ENCODE measurements at places on chromosomes 6 and 20.

- DNase-seq: no peak
Observed at GRCh38 chr6:153634416-153634815, 404.6 kb upstream of the OPRM1 start.

- DNase-seq: no peak
Observed at GRCh38 chr20:21325296-21325695, 22.2 kb downstream of the XRN2 start.

DNA sequence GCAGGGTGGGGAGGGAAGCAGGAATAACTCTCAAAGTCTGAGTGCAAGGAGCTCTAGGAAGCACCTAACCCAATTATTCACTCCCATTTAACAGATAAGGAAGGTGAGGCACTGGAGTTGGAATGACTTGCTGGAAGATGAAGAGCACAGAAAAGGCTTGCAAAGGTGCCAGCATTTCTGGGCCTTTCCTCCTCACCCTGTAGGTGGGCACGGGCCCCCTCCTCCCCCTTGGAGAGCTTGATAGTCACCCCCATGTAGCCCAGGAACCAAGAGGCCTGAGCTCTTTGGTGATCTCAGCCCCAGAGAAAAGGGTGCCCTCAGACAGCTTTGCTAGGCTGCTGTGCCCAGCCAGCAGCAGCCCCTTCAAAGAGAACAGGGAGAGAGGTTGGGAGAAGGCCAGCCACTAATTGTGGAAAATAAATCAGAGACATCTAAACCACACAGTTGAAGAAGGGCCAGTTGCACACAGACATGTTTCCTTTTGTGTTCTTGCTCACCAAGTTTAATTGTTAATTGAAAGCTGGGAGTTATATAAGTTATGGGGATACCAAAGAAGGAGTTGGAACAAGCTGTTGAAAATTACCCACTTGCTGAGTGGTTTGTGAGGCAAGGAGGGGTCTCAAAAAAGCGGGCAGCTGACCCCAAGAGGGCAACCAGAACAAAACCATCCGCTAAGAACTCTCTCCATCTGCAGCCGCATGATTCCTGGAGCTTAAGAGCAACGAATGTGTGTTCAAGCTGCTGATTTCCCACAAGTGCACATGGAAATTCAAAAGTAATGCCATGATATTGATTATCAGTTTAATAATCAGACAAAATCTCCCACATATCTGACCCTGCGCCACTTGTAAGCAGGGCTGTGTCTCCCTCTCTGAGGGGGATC, 77.0 kb downstream of the MRPL14 start:
- DNase-seq: no peak

- no peak for DNase-seq
Observed at GRCh38 chr6:139550361-139550760, 175.9 kb upstream of the CITED2 start.

- DNase-seq: no peak
Observed at GRCh38 chr20:47927944-47928343, 142.7 kb upstream of the SULF2 start.

GRCh38 chr6:1175877-1176276, 136.0 kb upstream of the FOXQ1 start:
- DNase-seq: no peak

DNA sequence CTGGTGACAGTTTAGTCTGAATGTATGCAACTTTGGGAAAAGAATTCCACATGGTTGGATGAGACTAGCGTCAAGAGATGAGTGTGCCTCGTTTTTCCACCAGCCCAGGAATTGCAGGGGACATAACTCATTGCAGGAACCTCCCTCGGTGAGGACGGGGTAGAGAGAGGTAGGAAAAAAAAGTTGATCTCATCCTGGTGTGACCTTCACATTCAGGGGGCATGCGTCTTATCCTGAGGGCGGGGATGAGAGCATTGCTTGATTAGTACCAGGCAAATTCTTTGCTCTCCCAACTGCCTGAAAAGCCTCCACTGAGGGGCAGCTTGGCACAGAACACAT, 11.8 kb downstream of the TLDC2 start:
- DNase-seq: no peak

- DNase-seq: peak; percentile 30
Observed at GRCh38 chr6:43770372-43771209, 580 bp downstream of the VEGFA start.

- DNase-seq: no peak
Observed at GRCh38 chr6:106872049-106872448, 102.5 kb downstream of the CD24 start.

GRCh38 chr20:54223751-54224150, 15.9 kb downstream of the PFDN4 start:
- no peak for DNase-seq

DNA sequence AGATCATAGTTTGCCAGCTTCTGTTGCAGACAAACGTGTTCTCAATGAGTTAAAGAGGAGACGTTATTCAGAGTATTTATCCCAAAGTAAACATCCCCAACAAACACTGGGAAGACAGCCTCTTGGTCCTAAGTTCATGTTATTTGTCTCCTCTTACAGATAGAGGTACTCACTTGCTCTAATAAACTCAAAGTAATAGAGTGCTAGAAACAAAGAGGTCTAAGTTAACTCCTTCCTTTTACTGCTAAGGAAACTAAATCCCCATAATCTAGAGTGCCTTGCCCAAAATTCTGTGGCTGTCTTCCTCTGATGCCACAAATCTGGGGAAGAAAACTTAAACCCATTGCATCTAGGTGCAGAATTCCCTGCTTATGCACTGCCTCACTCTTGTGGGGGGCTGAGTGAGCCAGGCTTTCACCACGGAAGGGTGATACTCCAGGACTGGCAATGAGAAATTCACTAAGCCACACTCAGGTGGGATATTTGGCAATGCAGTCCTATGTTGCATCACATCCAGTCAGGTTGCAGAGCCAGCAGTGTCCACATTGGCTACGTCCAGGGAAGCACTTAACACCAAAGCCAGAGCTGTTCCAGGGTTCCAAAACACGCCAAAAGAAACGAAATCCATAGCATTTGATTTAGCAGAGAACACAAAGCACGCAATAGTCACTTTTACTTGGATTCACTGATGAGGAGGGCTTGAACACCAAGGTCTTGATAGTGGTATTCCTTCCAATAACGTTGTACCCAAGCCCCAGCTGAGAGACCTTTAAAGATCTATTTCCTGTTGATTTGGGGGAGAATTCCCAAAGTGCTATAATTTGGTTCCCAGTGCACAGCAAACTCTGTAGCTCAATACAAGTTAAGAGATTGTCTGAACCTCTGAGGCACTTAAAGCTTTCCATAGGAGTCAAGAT, 81.0 kb upstream of the FOXQ1 start:
- DNase-seq: no peak

GRCh38 chr6:109793021-109793420, 101.9 kb downstream of the FIG4 start:
- DNase-seq: no peak

DNA sequence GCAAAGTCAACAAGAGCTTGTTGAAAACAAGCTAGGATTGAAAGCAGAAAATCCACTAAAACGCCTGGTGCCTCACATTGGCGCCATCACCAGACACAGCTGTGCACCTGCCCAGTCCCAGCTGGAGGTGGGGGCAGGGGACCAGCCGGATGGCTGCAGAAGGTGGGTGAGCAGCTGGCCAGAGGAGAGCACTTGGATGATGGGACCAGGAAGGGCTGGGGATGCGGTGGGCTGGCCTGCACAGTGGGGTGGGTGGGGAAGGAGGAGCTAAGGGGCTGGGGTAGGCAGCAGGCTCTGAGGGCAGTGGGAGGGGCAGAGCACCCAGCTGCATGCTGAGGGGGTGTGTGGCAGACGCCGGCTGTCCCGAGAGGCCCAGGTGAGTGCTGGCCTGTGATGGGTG, 7.1 kb downstream of the CABLES2 start:
- peak; percentile 25 for DNase-seq

- DNase-seq: peak; percentile 7
Observed at GRCh38 chr6:136160250-136160649, 89.9 kb downstream of the MTFR2 start.

- DNase-seq: no peak
Observed at GRCh38 chr6:104126315-104127005, 733.3 kb downstream of the HACE1 start.

DNA sequence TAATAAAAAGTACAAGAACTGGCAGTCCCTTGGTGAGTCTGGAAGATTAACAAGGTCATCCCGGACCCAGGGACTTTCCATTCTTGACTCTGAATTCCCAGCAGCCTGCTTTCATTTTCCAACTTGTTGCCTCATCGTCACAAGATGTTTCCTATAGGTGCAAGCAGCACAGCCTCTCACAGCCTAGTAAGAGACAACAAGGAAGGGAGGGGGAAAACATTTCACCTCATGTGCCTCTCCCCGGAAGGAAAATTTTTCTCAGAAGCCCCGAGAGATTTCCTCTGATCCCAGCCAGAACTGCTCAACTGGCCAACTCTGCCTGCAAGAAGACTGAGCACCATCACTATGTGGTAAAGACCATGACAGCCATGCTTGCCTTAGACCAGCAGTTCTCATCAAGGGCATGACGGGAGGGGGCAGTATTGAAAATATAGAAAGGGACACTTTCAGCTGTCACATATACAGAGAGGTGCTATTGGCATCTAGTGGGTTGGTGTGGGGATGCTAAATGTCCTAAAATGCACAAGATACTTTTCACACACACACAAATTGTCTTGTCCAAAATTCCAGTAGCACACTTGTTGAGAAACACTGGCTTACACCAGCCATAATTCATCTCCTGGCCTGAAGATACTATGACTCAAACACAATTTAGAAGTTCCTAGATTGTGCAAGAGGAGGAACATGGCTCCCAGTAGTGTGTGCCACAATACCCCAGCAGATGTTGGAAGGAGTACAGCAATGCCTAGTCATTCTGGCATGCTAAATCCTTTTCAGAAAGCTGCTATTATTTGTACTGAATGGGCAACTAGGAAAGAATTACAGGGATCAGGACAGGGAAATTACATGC, 10.8 kb upstream of the WTAP start:
- no peak for DNase-seq

DNA sequence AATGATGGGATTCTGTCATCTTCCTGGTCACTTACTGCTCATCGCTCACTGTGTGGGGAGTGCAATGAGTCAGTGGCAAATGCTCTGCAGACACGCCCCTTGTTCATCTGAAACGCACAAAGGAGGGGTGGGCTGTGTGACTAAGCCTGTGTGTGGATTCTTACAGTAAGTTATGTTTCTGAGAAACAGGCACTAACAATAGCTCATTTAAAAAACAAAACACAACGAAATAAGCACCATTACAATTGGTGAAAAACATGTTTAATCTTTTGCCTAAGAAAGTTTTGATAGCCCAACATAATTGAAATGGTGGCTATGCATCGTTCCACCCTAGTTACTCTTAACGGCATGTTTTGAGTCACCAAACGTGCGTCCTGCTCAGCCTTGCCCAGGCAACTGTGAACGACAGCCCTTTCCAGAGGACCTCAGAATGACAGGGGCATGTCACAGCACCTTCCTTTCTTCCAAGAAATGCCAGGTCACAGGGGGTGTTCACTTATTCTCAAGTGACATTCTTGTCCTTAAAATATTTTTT, 118.4 kb upstream of the SGK1 start:
- DNase-seq: peak; percentile 17

DNA sequence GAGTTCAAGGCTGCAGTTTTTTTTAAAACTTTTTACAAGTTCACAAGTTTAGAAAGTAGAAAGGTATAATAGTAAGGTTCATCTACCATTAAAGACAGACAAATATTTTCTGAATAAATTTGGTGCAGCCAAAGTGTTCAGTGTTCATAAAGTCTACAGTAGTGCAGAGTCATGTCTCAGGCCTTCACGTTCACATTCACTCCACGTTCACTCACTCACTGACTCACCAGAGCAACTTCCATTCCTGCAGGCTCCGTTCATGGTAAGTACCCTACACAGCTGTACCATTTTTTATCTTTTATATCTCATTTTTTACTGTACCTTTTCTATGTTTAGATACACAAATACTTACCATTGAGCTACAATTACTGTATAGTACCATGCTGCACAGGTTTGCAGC, 67.6 kb downstream of the B4GALT5 start:
- no peak for DNase-seq
